ENCODE measurements at places on chromosomes 3 and 15.
A peak's percentile ranks its signal among the peaks of the same experiment; 100 is the strongest.

DNA sequence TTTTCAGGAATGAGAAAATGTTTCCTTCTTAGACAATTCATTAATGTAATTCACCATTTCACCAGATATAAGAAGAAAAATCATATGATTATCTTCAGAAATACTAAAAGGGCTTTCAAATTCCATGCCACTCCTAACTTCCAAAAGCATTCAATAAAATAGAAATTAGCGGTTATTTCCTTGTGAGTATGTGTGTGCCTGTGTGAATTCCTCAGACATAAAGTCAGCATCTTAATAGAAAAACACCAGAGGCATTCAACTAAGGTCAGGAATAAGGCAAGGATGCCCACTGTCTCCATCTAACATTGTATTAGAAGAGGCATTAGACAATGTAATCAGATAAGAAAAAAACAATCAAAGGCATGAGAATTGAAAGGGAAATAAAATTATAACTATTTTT lies 88.4 kb downstream of the PLCH1 start:
- no peak for DNase-seq

GRCh38 chr3:120350401-120350941 lies 1.3 kb upstream of the LRRC58 start:
- peak; percentile 64 for DNase-seq

DNA sequence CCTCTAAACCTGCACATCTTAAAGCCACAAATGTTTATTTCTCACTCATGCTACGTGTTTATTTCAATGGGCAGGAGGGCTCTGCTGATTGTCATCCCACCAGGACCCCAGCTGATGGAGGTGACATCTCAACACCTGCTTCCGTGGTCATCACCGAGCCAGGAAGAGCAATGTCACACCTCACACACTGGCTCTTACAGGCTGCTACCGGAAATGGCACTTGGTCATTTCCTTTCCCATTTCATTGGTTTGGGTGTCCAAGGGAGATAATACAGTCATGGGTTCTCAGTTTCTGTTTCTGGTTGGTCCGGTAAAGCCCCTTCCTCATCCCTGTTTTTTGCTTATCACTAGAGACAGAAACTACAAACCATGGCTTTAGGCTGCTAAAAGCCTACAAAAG lies 41.9 kb downstream of the ABHD2 start:
- DNase-seq, result peak; percentile 64

- no peak for DNase-seq
These were observed 35.4 kb downstream of the SMARCC1 start for GRCh38 chr3:47746264-47746663.

GRCh38 chr15:56094171-56094570 lies 100.8 kb upstream of the NEDD4 start:
- DNase-seq, result peak; percentile 59

- peak; percentile 31 for DNase-seq
These were observed 526 bp downstream of the RMDN3 start for GRCh38 chr15:40754574-40754882.

GRCh38 chr3:52527039-52527731 lies 6.5 kb downstream of the NT5DC2 start:
- no peak for DNase-seq

GRCh38 chr3:58973796-58974195 lies 76.0 kb downstream of the CFAP20DC start:
- no peak for DNase-seq

GRCh38 chr15:51718746-51719145 lies 18.7 kb downstream of the LYSMD2 start:
- no peak for DNase-seq

DNA sequence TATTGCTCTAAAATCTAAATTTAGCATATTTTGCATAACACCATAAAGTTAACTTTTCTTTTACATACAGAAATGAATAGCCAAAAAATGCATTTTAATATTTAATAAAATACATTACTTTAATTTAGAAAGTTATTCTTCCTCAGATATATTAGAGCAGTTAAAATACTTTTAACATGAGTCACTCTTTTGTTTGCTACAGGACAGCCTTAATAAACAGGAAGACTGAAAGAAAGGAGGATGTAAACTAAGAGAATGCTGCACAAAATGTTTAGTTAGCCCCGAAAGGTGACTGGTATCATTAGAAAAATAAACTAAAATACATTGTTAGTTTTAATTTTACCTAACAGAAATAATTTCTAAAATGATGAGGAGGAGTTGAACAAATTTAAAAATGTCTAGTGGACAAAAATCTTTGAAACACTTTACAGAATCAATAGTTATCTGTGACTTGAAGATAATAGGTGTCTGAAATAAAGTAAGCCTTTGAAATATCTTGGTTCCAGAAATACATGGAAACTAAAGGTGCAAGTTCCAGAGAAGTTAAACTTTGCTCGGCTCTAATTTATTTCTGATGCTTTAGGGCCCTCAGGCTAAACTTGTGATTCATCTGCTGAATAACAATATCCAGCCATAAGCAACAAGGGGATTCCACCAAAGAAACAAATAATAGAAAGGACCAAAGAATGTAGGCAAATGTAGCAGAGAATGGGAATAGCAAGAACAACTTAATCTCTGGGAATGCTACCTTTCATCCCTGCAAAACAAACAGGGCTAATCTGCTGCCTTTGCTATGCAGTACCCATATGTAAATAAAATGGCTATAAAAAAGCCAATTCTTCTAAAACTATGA lies 138.3 kb upstream of the UBP1 start:
- DNase-seq, result no peak

GRCh38 chr3:86923071-86923491 lies 67.9 kb downstream of the VGLL3 start:
- no peak for DNase-seq

DNA sequence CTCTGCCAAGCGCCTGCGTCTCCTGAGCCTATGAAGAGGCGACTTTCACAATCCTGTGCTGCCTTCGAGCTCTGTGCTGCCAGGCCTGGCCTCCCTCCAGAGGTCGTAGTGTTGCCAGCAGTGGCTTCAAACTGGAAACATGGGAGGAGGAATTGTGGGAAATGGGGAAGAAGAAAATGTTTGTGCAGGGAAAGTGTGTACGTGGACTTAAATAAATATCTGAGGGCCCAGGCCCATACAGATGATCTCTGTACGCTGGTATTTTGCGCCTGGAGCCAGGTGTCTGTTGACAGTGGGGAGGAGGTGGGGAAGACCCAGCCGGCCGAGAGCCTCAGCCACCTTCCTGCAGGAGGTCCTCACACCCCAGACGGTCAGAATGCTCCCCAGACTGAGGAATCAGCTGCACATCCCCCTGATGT lies 44.6 kb downstream of the ZBTB38 start:
- DNase-seq, result no peak

DNA sequence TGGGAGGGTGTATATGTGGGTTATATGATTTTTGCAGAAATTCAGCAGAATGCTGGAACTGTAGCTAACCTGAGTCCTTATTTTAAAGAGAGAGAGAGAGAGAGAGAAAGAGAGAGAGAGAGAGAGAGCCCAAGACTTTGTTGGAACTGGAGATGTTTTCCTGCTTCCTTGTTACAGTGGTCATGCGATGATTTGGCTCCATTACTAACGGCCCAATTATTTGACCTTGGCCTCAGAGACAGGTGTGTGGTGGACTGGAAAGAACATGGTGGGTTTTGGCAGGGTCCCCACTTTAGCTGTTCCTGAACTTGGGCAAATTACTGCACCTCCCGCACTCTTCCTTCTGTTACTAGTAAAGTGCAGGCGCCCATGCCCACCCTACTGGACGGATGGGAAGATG lies 14.8 kb upstream of the ACSBG1 start:
- no peak for DNase-seq

DNA sequence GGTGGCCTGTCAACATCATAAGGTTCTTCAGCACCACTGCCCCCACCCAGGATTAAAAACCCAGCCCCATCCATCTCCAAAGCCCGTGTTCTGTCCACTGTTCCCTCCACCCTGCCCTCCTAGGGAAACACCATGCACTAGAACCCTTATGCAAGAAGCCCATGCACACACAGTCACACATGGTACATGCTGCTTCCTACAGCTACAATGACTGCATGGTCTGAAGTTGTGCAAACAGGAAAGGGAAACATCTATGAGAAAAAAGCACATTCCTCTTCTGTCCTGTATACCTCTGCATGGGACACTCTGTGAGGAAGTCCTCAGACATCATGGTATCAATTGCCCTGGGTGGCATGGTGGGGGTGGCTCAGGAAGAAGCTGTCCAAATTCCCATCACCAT lies 108.6 kb upstream of the MRPS22 start:
- DNase-seq, result peak; percentile 4

DNA sequence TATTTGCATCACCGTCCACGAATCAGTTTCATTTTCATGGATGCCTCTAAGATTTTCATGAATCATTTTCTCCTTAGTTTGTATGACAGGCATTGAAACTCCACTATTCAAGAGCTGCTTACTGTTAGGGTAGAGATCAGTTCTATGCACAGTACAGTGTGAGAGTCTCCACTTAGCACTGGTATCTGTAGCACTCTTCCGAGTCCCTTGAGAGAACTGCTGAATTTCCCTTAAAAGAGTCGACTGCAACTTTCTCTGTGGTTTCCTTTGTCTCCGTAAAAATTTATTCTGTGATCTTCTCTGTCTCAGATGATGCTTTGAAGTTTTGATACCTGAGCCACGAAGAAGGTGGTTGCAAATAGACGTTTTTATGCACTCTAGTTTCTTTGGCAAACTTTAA lies 14.8 kb downstream of the GTPBP8 start:
- no peak for DNase-seq

DNA sequence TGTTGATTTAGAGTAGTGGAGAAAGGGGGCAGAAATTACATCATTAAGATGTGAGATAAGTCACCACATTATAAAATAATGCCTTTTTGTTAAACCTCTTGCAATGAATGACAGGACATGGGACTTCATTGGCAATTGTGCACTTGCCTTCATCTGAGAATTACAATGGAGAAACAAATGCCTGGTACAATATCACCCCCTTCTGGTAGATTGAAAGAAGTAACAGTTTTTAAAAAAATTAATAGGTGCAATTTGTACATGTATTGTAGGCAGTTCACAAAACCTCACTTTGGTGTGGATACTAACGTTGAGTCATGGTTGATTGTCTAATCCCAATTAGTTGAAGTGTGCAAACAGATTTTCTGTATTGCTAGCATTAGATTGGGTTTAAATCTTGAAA lies 4.6 kb upstream of the P2RY14 start:
- peak; percentile 83 for DNase-seq

- no peak for DNase-seq
These were observed 906.7 kb downstream of the IGSF11 start for GRCh38 chr3:118127992-118128391.

DNA sequence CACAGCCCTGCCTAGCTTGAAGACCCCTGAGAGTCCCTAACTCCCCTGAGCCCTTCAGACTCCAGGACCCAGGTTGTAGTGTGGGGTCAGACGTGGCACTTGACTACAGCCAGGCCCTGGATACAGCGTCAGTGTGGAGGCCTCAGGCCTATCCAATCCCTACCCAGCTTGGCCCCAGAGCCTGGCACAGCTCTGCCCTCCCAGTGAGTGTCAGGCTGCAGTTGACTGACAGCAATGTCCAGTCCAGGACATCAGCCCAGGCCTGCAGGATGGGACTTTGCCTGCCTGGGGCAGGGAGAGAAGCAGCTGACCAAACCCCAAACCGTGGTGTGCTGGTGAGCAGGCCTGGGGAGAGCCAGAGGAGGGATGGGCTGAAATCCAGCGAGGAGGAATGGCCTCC lies 27.3 kb downstream of the KLF13 start:
- DNase-seq, result no peak

DNA sequence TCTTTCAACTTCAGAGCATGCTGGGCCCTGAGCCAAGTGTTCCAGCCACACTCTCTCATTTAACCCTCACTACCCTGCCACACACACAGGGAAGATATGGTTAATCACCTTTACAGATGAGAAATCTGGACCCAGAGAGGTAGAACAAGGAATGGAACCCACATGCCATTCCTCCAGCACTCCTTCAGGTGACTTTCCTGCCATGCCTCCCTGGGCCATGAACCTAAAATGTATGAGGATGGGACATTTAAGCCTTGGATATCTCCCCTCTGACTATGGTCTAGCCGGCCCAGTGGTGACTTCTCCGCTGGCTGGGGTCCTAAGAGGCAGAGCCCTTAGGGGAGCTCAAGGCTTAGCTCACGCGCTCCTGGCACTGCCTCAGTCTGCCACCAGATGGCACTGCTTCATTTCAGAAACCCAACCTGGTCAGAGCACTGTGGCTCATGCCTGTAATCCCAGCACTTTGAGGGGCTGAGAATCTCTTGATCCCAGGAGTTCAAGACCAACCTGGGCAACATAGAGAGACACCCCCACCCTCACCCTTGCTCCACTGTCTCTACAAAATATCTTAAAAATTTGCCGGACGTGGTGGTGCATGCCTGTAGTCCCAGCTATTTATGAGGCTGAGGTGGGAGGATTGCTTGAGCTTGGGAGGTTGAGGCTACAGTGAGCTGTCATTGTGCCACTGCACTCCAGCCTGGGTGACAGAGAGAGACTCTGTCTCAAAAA lies 2.2 kb upstream of the DCAF1 start:
- peak; percentile 85 for DNase-seq

- DNase-seq, result peak; percentile 52
These were observed 648 bp downstream of the AMIGO3 start for GRCh38 chr3:49718858-49719213.

DNA sequence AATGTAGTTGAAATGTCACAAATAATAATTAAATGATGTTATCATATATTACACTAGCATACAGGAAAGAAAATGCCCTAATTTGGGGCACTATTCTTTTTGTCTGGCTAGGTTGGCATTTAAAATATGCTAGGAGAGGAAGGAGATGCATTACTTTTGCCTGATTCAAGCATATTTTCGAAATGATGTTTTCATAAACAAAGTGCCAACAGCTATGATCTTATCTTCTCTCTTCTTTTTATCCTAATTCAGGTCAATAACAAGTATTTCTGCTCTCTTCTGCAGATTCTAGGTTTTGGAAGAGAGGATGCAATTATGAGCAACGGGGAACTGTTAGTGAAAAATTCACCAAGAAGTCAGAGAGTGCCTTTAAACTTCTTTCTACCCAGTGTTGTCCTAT lies 55.8 kb upstream of the NR2F2 start:
- no peak for DNase-seq

DNA sequence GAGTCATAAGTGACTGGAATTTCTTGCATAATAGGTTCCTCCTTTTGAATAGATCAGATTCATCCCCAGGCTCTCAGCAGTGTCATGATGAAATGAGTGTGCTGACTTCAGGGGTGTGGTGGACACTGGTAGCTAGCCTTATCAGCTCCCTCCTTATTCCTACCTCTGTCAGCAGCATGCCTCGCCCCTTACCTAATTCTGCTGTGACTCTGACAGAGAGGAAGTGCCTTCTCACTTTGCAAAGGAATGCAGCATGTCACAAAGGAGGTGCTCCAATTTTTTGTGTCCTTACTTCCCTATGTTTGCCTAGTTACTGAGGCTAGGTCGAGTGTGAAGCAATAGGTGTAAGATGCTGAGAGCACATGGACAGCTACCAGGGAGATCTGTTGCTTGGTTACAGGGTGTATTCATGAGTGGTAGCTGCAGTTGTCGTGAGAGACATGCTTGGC lies 90.6 kb downstream of the TNFAIP8L3 start:
- peak; percentile 80 for DNase-seq

- DNase-seq, result no peak
These were observed 25.2 kb downstream of the PAQR5 start for GRCh38 chr15:69323893-69324430.

All from hematopoietic multipotent progenitor cell treated with erythropoietin and hydrocortisone succinate and interleukin-3 and kit ligand, for 6 days (in vitro differentiated cells).